Activated naive CD8-positive, alpha-beta T cell treated with anti-CD3 and anti-CD28 coated beads for 36 hours (primary cell): ENCODE measurements at places on chromosomes 11 and 22. TPM values are rescaled to one million over a fixed set of nuclear protein-coding genes. Genes with fewer than 3 reads are reported as not detected.

RIC3 gene
- total RNA-seq = 11.7 TPM

AMOTL1 gene
- total RNA-seq = 1.3 TPM

FLRT1 gene
- not detected for total RNA-seq

- H3K4me3 ChIP-seq = no peak overlapping the region
- DNase-seq = no peak
- H3K36me3 ChIP-seq = no peaks in the 10 kb centered on the region
- H3K4me1 ChIP-seq = no peaks in the 10 kb centered on the region
- peaks cover 5% of the 10 kb centered on the region for H3K27me3 ChIP-seq
Measured at GRCh38 chr11:87366346-87366745, 328.6 kb downstream of the TMEM135 start.

- H3K4me1 ChIP-seq = no peaks in the 10 kb centered on the region
- no peak overlapping the region for H3K4me3 ChIP-seq
- H3K27me3 ChIP-seq = peaks cover 5% of the 10 kb centered on the region
- no peaks in the 10 kb centered on the region for H3K36me3 ChIP-seq
- no peak overlapping the region for H3K27ac ChIP-seq
Measured at GRCh38 chr11:116109228-116109627, 605.0 kb upstream of the CADM1 start.

DNA sequence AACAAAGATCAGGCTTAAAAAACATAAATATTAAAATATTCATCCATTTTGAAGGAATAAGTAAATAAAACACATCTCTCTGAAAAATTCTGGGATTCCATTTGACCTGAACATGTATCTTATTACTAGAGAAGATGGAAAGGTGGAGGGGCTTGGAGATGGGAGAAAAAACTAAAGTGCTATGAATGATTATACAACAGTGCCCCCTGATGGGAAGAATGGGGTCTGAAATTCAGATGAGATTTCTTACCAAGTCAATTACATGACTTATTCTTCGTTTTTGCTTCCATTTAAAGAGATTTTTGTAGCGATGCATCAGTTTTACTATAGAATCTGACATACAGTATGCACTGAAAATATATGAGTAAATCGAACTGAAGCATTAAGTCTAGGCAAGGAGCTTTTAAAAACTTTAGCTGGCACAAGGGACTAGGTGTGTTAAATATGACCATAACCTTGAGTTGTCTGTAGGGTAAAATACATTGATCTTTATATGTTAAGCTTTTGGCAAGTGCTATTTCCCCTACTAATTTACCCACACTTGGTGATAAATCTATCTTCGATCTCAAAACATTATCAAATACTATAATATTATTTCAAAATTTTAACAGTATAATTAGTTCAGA, 718.8 kb downstream of the CNTN5 start:
- no peaks in the 10 kb centered on the region for H3K4me1 ChIP-seq
- DNase-seq = no peak
- no peak overlapping the region for H3K4me3 ChIP-seq
- H3K27ac ChIP-seq = no peak overlapping the region
- H3K27me3 ChIP-seq = no peaks in the 10 kb centered on the region

- DNase-seq = no peak
- peak overlapping the region; percentile 42 for H3K27ac ChIP-seq
- peaks cover 19% of the 10 kb centered on the region for H3K4me1 ChIP-seq
- peaks cover 16% of the 10 kb centered on the region for H3K36me3 ChIP-seq
- H3K4me3 ChIP-seq = no peak overlapping the region
- H3K27me3 ChIP-seq = no peaks in the 10 kb centered on the region
Measured at GRCh38 chr11:65621460-65621859, 5.9 kb downstream of the PCNX3 start.

DNA sequence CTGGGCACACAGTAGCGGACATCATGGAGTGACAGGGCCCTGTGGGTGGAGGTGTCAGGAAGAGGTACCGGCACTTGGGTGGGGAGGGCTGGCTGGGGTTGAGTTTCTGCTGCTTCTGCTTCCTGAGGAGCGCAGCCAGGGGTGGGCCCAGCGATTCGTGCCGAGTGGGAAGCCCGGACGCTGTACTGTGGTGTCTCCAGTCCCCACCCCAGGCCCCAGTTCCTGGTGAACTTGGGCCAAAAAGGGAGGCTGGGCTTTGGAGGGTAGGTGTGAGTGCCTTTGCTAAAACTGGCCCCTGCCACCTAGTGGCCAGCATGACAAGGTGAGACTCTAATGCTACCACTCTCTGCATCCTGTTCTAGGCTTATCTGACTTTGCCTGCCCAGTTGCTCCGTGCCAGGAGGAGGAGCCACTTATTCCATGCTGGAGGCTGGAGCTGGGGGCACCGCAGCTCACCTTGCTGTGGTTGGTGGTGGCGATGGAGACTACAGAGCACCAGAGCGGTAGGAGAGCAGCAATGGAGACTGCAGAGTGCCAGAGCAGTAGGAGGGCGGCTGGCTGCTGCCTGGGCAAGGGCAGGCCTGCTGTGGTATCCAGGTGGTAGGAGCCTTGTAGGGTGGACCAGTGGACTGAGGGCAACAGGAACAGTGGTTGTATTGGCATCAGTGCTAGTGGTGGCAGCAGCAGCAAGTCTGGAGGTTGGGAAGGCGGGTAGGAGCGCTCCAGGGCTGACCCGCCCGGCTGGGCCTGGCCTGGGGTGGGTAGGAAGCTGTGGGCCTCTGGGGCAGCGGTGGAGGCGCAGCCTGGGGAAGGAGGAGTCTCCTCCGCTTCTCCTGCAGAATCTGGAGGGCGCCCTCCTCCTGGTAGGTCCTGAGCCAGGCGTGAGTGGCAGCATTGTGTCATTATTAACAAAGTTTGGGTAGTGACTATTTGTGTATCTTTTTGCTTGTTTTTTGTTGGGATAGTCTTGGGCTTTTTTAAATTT, 2.2 kb upstream of the RFPL2 start:
- peak; percentile 30 for DNase-seq
- H3K27ac ChIP-seq = no peak overlapping the region
- H3K27me3 ChIP-seq = peaks cover 40% of the 10 kb centered on the region
- no peak overlapping the region for H3K4me3 ChIP-seq

DNA sequence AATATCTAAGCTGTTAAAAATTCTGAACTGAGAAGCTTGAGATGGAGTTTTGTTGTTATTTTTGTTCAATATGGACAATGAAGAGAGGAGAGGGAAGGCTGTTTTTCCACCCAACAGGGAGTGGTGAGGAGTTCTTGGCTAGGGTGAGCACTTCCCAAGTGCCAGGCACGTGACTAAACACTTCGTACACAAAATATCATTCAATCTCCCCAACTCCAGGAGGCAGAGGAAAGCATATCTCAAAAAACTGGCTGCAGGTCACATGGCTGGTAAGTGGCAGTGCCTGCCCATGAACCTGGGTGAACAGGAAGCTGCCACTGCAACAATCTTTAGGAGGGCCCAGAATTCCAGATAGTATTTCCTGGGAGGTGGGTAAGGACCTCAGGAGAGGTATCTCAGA, 11.6 kb downstream of the ELF5 start:
- no peak overlapping the region for H3K4me3 ChIP-seq
- no peak overlapping the region for H3K27ac ChIP-seq
- H3K4me1 ChIP-seq = no peaks in the 10 kb centered on the region
- H3K27me3 ChIP-seq = peaks cover 4% of the 10 kb centered on the region
